Cerebellar nuclear complex (tissue), 1 donor: ENCODE measurements at places on chromosomes 2 and 18.
A peak's percentile ranks its signal among the peaks of the same experiment; 100 is the strongest.

DNA sequence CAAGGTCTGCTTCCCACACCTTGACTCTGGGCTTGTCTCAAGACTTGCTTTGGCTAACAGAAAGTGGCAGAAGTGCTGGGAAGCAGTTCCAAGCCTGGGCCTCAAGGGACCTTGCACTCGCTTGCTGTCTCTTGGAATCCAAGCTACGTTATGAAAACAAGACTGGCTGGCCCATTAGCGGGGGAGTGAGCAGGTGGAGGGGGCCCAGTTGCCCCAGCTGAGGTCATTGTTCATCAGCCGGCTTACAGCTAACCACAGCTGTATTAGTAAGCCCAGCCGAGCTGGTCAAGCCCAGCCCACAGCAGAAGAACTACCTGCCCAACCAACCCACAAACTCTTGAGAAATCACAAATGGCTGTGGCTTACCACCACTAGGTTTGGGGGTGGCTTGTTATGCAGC, 63.1 kb downstream of the MARCO start:
- DNase-seq = no peak

- no peak for DNase-seq
Measured at GRCh38 chr2:164839914-164840457, 1.6 kb downstream of the COBLL1 start.

- DNase-seq = no peak
Measured at GRCh38 chr2:25597881-25598280, 75.5 kb downstream of the DTNB start.

DNA sequence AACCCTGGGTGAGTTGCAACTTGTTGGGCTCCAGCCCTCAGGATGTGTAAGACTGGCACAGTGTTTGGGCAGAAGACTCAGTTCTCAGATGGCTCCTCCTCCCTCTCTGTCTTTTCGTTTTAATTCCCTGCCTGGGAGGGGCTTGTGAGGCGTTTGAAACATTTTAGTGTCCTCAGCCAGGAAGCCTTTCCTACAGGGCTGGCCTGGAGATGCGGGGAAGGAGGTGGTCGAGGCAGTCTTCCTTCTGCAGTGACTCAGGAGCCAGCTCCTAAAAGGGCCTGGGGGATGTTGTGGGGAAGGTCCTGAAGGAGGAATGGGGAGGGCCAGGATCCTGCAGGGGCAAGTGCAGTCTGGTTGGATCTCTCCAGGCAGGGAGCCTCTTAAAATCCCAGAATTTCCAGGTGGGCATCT, 22.1 kb upstream of the IGFBP5 start:
- no peak for DNase-seq

DNA sequence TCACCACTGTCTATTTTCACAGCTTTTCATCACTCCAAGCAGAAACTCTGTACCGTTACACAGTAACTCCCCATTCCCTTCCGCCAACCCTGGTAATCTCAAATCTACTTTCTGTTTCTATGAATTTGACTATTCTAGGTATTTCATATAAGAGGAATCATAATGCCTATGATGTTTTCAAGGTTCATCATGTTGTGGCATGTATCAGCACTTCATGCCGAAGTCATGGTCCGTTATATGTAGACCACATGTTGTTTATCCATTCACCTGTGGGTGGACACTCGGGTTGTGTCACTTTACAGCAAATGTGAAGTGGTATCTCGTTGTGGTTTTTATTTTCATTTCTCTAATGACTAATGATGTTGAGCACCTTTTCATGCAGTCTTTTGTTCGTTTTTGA, 21.6 kb downstream of the CPSF3 start:
- no peak for DNase-seq

DNA sequence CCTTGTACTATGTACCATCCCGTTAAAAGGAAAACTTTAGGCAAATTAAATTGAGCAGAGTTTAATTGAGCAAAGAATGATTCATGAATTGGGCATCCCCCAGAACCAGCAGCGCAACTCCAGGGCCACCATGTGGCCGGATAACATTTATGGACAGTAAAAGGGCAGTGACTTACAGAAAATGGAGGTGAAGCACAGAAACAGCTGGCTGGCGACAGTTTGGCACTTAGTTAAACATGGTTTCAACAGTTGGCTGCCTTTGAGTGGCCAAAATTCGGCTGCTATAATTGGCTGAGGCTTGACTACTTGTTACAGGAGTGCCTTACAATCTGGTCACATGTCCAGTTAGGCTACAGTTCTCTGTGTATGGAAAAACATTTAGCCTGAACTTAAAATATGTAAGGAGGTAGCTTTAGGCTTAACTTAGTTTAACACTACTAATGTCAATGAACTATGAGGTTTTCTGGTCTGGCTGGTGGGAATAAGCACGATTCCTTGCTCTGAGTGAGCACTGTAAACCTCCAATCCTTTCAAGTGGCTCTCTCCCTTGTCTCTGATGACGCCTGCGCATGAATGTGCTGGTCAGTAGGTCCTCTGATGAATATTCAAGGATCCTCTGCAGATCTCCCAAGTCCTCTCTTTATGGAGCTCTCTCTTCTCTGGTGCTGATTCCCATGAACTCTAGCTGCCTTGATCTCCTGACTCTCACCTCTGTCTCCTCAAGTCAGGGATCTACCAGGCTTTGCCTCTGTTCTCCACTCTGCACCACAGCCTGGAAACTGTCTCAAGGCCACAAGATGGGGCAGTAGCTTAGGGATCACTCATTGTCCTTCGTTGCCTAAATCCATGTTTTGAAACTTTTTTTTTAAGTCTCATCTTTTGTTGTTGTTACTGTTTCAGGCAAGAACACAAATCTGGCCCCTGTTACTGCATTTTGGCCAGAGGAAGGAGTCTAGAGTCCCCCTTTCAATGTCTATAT, 24.4 kb upstream of the RAB31 start:
- no peak for DNase-seq

- DNase-seq = no peak
Measured at GRCh38 chr2:159882130-159882745, 84.2 kb upstream of the CD302 start.

DNA sequence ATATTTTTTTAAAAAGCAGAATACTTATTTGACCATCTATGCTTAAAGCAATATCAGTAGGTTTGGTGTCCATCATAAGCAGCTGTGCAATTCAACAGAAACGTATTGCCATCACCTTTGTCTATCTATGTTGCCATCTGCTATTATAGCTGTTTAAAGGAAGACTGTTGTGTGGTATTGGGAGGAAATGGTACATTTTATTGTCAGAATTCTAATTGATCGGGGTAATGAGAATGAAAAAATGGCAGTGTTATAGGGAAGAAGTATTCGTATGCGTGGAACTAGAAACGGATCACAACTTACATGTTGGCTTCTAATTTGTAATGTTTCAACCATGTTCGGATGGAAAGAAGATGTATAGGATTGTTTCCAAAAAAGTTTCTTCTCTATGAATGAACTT, 90.3 kb upstream of the RANBP2 start:
- DNase-seq = no peak

DNA sequence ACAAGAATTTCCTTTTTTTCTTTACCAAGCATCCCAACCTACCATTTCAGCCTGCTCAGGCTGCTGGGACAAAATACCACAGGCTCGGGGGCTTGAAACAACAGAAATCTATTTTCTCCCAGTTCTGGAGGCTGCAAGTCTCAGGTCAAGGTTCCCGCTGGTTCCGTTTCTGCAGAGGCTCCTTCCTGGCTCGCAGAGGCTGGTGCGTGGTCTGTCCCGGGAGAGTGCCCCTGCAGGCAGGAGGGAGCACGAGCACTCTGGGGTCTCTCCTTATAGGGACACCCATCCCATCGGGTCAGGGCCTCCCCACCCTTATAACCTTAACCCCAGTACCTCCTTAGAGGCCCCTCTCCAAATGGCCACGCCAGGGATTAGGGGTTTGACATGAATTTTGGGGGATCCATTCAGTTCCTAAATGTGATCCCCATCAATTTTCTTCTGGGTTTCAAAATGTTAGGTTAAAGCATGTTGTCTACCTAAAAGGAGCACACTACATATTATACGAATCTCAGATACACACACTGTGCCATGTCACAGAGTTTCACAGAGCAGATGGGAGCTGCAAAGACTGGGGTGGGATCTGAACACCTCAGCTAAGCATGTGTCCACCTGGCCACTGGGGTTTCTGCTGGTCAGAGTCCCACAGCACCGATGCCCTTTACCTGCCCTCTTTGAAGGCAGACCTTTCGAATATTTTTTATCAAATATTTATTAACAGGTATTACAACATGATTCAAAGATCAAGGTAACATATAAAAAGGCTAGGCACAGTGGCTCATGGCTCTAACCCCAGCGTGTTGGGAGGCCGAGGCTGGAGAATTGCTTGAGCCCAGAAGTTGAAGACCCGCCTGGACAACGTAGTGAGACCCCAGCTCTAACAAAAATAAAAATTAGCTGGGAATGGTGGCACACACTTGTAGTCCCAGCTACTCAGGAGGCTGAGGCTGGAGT, 17.6 kb upstream of the ADI1 start:
- no peak for DNase-seq

DNA sequence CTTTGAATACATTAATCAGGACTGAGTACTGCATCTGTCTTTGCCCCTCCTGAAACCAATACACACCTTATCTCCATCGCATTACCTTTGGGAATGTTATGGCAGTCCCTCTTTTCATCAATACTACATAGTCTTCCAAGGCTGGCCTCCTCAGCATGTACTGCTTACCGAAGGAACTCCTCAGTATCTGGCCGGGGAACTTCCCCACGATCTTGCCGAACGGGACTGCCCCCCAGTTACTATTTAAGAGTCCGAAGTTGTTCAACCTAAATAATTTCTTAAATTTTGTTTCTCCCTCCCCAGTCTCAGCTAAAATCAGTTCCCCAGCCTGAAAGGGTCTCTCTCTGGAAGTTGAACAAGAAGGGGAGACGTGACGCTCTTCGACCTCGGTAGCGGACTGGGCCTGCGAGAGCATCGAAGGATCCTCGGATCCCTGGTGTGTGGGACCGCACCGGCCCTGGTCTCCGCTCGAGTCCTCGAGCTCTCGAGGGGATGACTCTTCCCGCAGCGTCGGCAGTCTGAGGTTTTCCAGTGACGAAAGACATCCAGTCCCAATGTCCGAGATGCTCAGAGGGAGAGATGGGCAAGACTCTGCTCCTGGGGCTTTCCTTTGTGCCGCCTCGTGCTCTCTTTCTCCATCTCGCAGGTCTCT, 489 bp downstream of the TRMT61B start:
- DNase-seq = no peak

DNA sequence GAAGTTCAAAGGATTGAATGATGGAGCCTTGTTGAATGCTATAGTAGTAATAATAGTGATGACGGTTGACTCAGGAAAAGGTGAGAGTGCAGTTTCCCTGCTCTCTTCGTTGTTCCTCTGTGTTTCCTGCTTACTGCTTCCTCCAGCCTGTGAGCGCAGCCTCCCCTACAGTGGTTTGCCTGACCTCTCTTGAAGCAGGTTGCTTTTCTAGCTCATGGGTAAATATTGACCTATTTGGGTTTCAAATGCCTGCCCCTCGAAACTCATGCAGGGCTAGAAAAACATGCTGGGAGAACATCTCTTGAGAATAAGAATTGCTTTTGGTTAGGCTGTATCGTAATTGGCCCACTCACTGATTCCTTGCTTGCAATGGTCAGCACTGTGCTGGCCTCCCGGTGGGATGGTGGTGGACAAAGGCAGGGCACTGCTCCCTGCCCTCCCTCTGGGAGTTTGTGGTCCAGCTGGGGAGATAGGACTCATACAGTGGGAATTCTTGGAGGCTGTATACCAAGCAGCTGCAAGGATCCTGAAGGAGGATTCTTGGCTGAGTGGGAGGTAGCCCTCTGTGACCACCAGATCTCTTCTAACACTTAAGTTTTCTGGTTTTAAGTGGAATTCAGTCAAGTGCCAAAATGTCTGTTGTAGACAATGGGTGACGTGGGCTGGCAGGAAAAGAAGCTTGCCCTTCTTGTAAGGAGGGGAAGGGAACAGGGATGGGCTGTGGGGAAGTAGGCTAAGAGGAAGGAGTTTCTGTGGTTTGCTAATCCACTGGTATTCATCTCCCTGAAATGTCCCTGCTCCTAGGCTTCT, 5.4 kb upstream of the RNF181 start:
- DNase-seq = no peak

DNA sequence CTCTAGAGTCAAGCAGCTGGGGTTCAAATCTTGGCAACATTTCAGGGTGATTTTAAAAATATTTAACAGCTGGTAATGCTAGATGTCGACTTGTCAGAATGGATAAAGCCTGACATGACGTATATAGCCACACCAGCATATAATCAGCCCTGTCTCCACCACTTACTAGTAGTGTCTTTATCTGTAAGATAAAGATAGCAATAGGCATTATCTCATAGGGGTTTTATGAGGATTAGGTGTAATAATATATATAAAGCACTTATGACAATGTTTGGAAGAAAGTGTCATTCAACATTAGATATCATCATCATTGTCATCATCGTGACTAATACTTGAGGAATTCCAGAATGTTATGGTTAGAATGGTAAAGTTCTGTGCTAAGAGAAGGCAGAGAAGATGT, 369.0 kb upstream of the CWC22 start:
- no peak for DNase-seq

DNA sequence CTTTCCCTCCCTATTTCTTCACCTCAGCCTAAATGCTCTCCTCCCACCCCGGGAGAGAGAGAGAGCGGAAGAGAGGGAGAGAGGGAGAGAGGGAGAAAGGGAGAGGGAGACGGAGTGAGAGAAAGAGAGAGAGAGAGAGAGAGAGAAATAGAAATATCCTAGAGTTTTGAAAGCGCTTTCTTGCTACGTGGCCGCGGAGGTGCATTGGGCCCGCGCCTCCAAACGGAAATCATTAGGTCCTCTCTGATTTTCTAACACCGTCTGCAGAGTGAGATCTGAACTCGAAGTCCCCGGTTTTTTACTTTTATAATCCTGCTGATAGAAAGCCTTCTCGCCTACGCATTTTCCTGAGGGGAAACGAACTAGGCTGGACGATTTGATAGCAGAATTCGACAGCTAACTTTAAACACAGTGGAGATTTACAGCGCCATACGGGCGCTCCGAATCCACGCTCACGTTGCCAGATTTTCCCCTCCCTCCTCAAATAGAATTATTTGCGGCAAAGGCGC, 903 bp upstream of the EVX2 start:
- DNase-seq = no peak

DNA sequence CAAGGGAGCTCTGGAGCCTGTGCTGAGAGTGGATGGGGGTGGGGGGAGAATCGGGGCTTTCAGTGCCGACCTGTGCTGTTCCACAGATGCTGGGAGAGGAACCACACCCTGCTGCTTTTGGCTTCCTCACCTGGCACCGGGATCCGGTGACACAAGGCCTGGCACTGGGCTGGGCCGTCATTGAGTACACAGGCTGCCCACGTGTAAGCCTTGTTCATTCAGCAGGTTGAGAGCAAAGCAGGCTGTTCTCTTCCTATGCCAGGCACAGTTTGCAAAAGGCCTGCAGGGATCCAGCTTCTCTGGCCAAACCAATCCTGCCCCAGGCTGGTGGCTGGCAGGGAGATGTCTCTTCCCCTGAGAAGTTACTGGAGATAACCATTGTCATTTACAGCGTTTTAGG, 17.1 kb downstream of the TRIB2 start:
- peak; percentile 83 for DNase-seq

GRCh38 chr2:46568212-46569009, 89.0 kb downstream of the TMEM247 start:
- no peak for DNase-seq

- no peak for DNase-seq
Measured at GRCh38 chr2:202950592-202950991, 38.5 kb downstream of the CARF start.

GRCh38 chr2:144619760-144620159, 99.8 kb upstream of the ZEB2 start:
- no peak for DNase-seq
